ENCODE measurements at places on chromosomes 7 and 10. TPM values are rescaled to one million over a fixed set of nuclear protein-coding genes. Genes with fewer than 3 reads are reported as not detected.

The STYXL1 gene
- 38.9 TPM for total RNA-seq

The GNG11 gene
- 8.5 TPM for total RNA-seq

The HYAL4 gene
- total RNA-seq, result not detected

The ZNF33A gene
- 15.2 TPM for total RNA-seq

The LIPA gene
- 63.7 TPM for total RNA-seq

The UBN2 gene
- total RNA-seq, result 6.9 TPM

The TNPO3 gene
- total RNA-seq, result 58.7 TPM

The CNPY1 gene
- not detected for total RNA-seq

The NODAL gene
- total RNA-seq, result not detected

The FRMD4A gene
- total RNA-seq, result 114 TPM

The SPDYE2 gene
- not detected for total RNA-seq

The PDLIM1 gene
- total RNA-seq, result 25.7 TPM

The DENND2A gene
- total RNA-seq, result 4.8 TPM

The FEZF1 gene
- total RNA-seq, result not detected

The ARL5B gene
- total RNA-seq, result 14.6 TPM

The ADAM12 gene
- 120 TPM for total RNA-seq

The STEAP2 gene
- total RNA-seq, result 45.2 TPM

The FAM25C gene
- not detected for total RNA-seq
